ENCODE measurements at places on chromosomes 1 and 21.

- DNase-seq, result no peak
Observed at GRCh38 chr1:64940025-64940424, 26.3 kb downstream of the JAK1 start.

DNA sequence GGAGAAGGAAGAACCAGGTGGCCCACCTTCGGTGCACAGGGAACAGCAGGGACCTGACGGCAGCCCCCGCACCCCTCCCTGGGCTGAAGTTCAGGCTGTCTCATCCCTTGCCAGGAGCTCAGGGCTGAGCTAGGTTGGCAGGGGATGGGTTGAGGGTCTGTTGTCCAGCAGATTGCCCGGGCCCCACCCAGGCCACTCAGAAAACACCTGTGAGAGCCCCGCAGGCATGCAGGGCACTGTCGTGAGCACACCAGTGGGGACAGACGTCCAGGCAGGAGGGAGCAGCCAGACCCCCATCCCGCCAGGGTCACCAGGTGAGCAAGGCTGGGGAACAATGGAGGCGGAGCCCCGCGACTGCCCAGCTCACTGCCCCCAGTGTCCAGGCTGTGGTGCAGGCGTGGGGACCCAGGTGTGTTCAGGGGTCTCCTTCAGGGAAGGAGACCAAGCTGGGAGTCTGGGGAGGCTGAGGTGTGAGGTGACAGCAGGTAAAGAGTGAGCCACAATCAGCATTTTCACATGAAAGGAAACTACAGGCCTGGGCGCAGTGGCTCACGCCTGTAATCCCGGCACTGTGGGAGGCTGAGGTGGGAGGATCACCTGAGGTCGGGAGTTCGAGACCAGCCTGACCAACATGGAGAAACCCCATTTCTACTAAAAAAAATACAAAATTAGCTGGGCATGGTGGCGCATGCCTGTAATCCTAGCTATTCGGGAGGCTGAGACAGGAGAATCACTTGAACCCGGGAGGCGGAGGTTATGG is 9.4 kb upstream of the SAMD11 start:
- no peak for DNase-seq

DNA sequence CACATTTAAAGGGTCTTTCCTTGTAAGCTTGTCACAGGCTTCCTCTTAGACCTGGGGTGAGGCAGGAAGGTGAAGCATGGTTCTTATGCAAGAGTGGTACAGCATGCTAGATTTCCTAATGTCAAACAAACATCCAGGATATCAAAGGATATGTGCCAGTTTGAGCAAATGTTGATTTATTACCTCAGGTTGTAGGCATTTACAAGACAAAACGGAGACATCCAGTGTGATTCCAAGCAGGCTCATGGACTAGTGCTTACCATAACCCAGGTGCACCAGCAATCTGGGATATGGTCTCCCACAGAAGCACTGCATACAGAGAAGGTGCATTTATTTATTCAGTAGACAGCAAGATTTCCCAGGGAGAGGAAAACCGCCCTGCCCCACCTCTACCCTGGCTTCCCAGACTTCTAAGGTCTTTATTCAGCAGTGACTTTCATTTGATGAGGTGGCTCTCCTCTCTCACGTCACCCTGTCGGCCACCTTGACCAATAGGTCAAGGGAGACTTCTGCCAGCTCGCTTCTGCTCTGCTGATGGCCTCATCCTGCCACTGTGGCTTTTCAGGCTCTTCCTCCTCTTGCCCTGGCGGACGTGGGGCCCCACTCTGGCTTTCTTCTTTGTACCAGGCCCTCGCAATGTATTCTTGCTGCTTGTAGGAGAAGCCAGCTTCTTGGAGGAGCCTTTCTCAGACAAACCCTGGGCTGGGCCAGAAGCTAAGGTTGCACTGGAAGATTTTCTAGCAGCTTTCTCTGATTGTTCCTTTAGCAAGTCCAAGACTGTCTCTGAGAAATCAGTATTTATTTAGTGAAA is 25.6 kb downstream of the HHIPL2 start:
- no peak for DNase-seq

DNA sequence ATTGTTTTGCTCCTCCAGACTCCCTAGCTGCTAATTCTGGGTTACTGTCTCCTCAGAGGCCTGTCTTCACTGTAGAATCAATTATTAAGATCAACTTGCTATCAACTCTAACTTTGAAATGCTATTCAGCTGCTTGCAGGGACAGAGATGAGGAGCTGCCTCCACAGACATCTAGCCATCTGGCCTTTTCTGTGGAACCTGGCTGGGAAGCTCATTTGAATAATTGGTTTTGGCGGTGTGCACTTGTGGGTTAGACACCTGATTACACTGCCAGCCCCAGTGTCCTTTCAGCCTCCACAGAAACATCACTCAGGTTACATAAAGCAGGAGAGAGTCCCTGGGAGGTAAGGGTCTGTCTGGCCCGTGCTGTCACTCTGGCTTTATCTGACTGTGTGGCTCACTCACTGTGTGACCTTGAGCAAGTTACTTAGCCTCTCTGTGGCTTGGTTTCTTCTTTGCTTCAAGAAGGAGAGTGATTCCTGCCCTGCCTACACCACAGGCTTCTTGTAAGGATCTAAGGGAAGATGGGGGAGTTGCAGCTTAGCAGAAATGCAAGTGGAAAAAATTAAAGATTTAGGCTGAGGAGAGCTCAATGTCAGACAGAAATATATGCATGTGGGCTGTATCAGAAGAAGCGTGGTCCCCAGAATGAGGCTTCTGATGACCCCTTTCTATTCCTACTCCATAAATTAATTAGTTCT is 131.6 kb downstream of the BEND5 start:
- DNase-seq, result no peak

- no peak for DNase-seq
Observed at GRCh38 chr1:186864296-186864695, 35.5 kb downstream of the PLA2G4A start.

DNA sequence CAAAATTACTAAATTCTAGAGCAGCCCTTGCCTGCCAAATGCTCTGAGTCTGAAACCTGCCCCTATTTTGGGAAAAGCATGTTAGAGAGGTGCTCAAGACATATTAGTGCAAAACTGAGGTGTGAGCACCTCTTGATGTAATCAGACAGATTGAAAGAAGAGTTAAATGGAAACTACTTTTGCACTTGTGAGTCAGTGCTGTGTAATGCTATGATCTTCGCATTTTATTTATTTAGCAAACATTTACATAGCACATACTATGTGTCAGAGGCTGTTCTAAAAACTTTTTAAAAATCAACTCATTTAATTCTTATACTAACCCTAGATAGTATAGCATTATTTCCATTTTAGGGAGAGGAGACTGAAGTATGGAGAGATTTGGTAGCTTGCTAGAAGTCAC is 138.1 kb downstream of the ELAVL4 start:
- no peak for DNase-seq

DNA sequence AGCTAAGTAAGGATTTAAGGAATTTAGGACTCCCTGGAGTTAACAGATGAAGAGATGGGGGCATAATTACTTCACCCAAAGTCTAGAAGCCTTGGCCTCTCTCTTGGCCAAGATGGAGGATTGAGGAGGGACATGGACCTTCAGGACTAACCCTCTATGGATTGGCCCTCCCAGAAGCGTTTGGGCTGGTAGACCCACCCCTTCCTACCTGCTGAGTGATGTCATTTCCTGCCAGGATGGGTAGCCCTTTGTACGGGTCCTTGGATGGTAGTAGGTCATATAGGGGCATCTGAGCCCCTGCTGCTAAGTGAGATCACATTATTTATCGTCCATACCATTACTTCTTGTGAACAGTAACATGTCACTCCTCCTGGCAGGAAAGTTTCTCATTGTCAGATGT is 17.7 kb downstream of the LURAP1 start:
- DNase-seq, result no peak

DNA sequence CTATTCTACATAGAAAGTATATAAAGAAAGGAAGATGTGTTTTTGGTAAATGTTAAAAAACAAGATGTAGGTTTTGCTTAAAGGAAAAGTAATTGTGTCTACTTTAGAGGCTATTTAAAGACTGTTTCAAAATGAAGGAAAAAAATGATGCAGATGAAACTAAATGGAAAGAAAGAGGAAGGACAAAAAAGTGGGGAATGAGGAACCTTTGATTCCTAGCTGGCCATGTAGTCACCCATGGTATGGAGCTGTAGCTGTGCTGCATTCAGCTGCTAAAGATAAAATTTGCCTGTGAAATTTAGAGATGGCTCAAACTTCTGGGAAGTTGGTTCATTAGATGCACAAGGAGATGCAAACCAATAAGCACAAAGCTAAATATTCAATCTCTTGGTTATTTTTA is 86.8 kb upstream of the SERBP1 start:
- no peak for DNase-seq

DNA sequence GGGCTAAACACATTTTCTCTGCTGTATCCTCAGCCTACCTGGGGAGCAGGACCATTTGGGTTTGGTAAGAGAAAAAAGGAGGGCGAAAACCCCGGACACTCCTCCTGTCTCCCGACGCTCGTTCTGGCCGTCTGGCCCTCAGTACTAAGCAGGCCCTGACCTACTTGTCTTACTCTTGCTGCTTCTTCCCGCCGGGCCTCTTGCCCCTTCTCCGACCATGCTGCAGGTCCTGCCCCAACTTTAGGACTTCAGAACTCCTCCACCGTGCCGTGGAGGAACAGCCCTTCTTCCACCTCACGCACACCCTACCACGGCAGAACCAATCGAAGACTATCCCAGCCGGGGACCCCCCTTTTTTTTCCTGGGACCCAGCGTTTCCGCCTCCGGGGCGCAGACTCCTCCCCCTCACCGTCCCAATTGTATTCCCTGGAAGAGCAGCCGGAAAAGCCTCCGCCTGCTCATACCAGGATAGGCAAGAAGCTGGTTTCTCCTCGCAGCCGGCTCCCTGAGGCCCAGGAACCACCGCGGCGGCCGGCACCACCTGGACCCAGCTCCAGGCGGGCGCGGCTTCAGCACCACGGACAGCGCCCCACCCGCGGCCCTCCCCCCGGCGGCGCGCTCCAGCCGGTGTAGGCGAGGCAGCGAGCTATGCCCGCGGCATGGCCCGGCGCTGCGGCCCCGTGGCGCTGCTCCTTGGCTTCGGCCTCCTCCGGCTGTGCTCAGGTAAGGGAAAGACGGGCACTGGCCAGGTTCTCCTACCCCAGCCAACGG is at the start of gene CHRNB2:
Gene CHRNB2 (plus strand): TSS at position 393 of the 771 bp plus-strand sequence. CDS start 267 bp downstream, at position 660.
- DNase-seq, result peak; percentile 63

DNA sequence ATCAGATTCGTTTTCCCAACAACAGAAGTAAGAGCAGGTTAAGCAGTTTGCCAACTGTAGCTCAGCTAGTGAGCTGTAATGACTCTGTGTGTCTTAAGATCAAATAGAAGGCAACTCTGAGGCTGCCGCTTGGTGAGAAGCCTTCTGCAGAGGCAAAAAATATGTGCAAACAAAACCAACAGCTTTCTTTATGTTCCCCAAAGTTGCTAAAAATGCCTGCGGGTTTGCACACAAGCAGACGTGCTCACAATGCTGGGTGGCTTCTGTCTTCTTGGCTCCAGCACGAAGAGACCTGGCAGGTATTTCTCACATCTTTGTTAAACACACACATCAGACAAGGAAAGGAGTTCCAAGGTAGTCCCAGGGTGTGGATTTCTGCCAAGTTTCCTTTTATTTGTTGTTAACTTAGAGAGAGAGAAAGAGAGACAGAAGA is 158.9 kb upstream of the JUN start:
- peak; percentile 16 for DNase-seq

DNA sequence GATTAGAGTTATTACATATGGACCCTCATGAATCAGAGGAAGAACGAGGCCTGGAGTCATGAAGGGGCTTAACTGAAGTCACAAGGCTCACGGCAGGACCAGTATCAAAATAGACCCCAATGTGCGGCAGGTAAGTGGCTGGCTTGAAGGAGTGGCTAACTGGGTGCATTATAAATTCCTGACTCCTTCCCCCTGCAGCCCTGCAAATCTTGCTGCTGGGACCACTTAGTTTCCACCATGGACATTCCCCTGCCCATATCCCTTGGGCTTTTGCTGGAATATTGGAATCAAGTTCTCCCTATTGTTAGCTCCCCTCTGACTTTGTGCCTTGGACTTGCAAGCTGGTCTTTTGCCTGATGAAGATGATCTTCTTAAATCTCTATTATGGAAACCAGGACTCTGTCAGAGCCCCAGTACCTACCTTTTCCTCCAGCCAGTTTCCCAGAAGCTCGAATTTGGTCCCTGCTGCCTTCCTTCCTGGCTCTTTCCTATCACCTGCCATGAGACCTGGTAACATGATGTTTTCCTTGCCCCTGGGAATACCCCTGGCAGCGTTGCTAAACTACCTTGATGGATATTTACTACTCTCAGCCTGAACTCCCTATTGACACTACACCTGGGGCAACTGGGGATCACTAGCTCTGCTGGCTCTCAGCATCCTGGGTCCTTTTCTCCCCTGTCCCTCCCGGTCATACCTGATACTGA is 156.0 kb upstream of the JUN start:
- DNase-seq, result no peak

- DNase-seq, result no peak
Observed at GRCh38 chr1:8607906-8608305, 209.5 kb downstream of the RERE start.

GRCh38 chr1:221190249-221190648 is 311.0 kb downstream of the HLX start:
- no peak for DNase-seq

DNA sequence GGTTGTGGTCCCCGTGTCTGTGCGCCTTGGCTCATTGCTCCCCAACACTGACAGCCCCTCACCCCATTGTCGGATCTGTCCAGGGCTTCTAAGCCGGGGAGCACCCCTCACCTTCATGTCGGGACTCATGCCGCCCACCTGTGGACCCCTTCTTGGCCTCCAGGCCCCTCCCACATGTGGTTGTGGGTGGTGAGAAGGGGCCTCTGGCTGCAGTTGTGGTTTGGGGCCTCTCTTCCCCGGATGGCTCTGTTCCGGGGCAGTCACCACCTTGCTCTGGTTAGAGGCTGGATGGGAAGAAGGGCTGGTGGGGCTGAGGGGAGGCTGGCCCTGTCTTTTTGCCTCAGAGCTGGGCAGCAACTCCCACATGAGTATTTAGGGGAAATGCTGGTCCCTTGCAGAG is 158.6 kb upstream of the C1orf174 start:
- no peak for DNase-seq

DNA sequence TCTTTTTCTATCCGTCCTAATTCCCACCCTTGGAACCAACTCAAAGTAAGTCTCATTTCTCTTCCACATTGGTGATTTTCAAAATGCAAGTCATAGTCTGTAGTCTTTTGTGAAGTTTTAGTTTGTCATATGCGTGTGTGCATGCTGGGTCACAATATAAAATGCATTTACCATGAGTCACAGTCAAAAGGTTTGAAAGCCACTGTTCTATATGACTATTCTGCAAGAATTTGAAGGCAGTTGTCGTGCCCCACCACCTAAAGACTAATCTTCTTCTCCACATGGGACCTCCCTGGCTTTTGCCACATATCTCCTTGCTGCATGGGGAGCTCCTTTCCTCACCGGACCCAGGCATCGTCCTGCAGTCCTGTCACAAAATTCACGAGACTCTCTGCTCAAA is 1.6 kb downstream of the STPG1 start:
- DNase-seq, result no peak

- no peak for DNase-seq
Observed at GRCh38 chr1:158124034-158124433, 56.7 kb upstream of the CD1D start.

GRCh38 chr1:212035835-212036605 is 472 bp downstream of the DTL start:
- DNase-seq, result no peak

DNA sequence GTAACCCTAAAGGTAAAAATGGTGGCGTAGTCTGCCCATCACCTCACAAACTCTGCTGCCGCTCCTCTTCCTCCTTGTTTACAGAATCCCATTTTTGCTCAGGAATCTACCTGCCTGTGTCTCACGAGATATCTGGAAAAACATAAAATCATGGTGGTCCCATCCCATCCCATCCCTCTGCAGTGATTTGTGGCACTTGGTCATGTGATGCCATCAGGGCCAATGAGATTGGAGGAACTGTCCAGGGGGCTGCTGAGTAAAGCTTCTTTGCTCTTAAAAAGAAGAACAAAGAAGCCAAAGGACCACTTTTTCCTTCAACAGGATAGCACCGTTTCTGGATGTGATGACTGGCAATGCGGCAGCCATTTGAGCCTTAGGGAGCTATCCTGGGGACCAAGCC is 33.0 kb upstream of the CLDN14 start:
- DNase-seq, result no peak
